Hematopoietic multipotent progenitor cell treated with erythropoietin and hydrocortisone succinate and interleukin-3 and kit ligand, for 6 days (in vitro differentiated cells): ENCODE measurements at places on chromosomes 5 and 9.

- no peak for DNase-seq
These were observed 22.9 kb upstream of the SYK start for GRCh38 chr9:90778746-90779145.

- DNase-seq = no peak
These were observed 29.9 kb upstream of the DMRTA1 start for GRCh38 chr9:22416692-22417060.

DNA sequence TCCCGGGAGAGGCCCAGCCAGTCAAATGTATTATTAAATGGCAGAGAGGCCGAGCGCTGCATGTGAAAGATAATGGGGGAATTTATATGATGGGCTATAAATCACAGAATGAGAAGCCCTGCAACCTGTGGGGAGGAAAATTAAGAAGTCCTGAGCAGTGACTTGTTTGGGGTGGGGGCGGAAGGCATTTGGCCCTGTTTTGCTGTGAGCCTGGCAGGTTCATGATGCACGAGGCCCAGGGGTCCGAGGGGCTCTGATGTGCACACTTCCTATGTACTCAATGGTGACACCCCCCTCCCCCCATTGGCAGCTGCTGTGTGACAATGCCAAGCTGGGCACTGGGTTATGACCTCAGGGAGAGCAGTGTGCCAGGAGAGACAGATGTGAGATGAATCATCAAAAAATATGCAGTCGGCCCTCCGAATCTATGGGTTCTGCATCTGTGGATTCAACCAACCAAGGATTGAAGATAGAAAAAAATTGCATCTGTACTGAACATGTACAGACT, 13.7 kb upstream of the DAB2IP start:
- peak; percentile 54 for DNase-seq

GRCh38 chr5:95827892-95828246, 5.3 kb upstream of the GLRX start:
- peak; percentile 72 for DNase-seq

DNA sequence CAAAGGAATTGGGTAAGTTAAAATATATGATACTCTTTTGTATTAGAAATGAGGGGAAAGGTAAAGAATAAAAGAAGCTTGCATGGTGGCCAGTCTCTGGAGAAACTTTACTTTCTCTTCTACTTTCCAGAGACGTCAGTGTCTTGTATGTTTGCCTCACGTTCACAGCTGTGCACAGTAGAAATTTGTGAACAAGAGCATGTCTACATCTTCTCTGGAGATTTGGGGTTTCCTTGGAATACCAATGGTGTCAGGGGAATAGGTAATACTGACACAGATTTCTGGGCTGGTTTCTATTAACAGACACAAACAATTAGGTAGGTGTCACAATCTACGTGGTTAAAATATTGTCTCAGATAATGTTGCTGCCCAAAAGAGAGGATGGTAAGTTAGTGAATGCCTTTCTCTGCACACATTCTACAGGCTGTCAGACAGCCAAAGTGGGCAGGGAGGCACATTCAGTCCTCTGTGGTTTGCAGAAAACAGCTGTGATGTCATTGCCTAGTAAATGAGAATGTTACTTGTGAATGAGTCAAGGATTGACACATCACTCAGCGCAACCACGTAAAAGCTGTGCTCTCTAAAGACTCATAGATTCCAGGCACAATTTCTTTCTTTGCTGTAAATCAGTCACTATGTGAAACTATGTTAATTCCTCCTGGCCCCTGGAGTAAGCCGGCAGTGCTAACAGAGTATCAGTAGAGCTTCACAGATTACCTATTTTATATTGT, 397.1 kb downstream of the MAN2A1 start:
- DNase-seq = peak; percentile 3

DNA sequence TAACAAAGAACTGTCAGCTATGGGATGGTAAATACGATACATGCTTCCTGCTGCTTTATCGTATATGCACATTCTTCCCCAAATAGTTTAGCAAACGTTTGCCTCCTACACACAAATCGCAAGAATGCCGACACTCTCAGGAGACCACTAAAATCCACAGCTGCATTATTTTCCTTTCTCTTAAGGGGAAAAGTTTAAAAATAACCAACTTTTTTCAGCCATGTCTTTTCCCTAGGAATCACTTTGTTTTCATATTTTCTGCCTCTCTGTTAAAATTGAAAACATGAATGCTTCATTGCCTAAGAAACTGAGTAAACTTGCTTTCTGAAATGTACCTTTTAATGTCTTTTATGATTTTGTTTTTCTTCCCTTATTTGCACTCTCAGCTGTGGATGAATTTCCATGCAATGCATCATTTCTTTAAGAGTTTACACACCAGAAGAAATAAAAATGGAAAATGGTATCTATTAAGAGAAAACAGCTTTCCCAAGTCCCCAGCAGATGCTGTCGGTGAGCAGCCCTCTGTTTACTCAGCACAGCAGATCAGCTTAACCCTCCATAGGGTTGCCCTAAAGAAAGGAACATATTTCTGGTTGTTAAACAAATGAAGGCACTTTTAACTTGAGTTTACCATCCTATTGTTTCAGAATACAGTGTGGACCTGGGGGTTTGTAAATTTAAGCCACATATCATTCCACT, 66.2 kb downstream of the IZUMO3 start:
- no peak for DNase-seq

- no peak for DNase-seq
These were observed 6.7 kb upstream of the SOX30 start for GRCh38 chr5:157658893-157659292.

- no peak for DNase-seq
These were observed 19.7 kb downstream of the SLC9A3 start for GRCh38 chr5:504326-505154.

- DNase-seq = no peak
These were observed 459.0 kb upstream of the KLF4 start for GRCh38 chr9:107948601-107949000.

- no peak for DNase-seq
These were observed 61.3 kb upstream of the SPOCK1 start for GRCh38 chr5:137560420-137560819.

GRCh38 chr9:127142931-127143464, 20.6 kb upstream of the ANGPTL2 start:
- no peak for DNase-seq

DNA sequence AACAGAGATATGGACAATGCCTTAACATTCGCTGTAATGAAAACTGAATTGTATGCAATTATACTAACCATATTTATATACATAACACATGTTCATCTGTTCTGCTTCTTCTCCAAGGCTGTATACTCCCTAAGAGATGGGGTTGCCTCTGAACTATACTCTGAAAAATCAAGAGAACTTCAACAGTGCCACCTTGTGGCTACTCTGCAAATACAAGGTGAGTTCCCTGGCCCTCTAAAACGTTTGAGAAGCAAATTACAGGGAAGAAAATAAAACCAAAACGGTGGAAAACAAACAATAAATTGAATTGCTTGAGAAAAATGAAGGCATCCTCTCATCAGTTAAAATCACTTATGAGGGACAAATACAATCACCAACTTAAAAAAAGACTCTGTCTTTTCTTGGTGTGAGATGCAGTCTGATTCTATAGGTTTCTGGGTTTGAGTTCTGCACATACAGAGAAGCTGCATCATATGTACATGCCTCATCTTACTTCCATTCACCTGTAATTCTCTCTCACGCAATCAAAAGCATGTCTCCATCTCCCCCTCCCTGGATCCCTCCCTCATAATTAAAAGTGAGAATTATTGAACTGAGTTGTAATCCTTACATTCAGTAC, 98.6 kb downstream of the FBXW11 start:
- peak; percentile 85 for DNase-seq

- DNase-seq = no peak
These were observed 24.9 kb upstream of the ELAVL2 start for GRCh38 chr9:23850690-23851629.

DNA sequence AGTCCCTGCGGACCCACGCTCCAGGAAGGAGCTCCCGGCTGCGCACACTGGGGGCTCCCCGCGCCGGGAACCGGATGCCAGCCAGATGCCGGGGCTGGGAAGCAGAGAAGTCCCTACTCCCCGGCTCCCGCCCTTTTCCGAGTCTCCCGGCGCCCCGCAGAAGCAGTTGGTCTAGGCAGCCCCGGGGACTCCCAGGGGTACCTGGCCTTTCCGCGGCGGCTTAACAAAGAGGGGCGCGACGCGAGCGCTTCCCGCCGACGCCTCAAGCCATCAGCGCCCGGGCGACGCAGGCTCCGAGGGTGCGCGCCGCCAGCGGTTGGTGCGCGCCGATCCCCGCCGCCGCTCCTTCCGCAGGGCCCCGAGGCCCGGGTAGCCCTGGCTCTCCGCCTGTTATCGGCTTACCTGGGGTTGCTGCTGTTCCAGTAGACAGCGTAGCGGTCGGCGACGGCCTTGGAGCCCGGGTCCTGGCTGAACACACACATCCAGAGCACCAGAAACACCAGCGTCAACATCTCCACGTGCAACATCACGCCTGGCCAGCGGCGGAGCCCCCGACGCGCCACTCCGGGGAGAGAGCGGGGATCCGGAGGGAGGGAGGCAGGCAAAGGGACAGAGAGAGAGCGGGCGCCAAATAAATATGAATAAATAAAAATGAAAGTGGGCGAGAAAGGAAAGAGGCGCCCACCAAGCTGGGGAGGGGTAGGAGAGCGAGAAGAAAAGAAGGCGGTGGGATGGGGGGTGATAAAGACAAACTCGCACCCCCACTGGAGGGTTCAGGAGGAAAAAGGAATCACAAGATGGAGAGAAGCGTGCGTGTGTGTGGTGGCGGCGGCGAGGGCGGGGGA, 428 bp downstream of the EFNA5 start:
- DNase-seq = peak; percentile 6

DNA sequence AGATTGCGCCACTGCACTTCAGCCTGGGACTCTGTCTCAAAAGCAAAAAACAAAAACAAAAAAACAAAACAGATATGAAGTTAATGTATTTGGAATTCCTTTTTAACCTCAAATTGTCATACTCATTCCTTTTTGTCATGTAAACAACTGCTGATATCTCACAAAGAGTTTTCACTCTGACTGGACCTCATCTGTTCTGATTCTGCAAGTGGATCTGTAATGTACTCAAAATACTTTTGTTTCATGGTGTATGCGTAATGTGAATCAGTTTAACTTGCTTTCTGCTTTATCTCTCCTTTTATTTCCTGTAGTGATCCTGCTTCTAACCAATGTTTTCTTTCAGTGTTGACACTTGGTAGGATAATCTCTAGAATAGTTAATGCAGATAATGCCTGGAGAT, 106.7 kb downstream of the FOCAD start:
- DNase-seq = no peak

- DNase-seq = no peak
These were observed 181.0 kb upstream of the GHR start for GRCh38 chr5:42242210-42242609.

- no peak for DNase-seq
These were observed 143.8 kb upstream of the PPP1R26 start for GRCh38 chr9:135335691-135336181.

DNA sequence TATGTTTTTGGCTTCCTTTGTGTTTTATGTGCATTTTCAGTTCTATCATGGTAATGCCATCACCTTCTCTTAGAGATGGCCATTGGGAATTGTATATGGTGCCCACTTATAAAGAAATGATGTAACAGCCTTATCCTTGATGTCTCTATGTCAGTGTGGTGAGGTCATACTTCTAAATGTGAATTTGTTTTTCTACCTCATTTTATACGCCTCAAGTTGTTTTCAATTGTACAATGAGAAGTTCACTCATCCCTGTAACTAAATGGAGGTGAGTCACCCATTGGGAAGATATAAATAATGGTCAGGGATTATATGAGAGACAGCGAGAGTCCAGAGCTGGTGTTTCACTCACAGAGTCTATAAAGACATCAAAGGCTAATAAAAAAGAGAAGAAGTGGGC, 402.4 kb downstream of the AGTPBP1 start:
- no peak for DNase-seq

- DNase-seq = no peak
These were observed 42.1 kb downstream of the UBQLN1 start for GRCh38 chr9:83665580-83666200.

GRCh38 chr5:40652441-40653220, 27.1 kb upstream of the PTGER4 start:
- DNase-seq = peak; percentile 52

GRCh38 chr5:53327811-53328334, 152.6 kb upstream of the FST start:
- DNase-seq = no peak

- no peak for DNase-seq
These were observed 16.3 kb downstream of the AGGF1 start for GRCh38 chr5:77046416-77047073.

DNA sequence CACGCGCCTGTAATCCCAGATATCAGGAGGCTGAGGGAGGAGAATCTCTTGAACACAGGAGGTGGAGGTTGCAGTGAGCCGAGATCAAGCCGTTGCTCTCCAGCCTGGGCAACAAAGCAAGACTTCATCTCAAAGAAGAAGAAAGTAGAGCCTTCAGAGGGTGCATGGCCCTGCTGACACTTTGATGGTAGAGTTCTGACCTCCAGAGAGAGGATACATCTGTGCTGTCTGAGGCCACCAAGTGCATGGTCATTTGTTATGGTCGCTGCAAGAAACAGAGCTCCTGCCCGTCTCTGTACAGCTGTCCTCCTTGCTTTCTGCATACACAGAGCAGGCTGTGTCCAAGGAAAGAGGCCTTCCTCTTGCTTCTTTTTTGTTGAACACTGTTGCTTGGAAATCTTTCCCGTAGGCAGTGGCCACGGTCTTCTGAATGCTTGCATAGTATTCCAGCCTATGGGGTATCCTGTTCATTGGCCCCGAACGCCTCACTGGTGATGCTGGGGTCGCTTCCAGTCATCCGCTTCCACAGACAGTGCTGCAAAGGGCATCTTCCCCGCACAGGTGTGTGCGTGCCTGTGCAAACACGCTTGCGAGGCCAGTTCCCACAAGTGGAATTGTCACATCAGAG, 36.8 kb upstream of the UNC5A start:
- no peak for DNase-seq

DNA sequence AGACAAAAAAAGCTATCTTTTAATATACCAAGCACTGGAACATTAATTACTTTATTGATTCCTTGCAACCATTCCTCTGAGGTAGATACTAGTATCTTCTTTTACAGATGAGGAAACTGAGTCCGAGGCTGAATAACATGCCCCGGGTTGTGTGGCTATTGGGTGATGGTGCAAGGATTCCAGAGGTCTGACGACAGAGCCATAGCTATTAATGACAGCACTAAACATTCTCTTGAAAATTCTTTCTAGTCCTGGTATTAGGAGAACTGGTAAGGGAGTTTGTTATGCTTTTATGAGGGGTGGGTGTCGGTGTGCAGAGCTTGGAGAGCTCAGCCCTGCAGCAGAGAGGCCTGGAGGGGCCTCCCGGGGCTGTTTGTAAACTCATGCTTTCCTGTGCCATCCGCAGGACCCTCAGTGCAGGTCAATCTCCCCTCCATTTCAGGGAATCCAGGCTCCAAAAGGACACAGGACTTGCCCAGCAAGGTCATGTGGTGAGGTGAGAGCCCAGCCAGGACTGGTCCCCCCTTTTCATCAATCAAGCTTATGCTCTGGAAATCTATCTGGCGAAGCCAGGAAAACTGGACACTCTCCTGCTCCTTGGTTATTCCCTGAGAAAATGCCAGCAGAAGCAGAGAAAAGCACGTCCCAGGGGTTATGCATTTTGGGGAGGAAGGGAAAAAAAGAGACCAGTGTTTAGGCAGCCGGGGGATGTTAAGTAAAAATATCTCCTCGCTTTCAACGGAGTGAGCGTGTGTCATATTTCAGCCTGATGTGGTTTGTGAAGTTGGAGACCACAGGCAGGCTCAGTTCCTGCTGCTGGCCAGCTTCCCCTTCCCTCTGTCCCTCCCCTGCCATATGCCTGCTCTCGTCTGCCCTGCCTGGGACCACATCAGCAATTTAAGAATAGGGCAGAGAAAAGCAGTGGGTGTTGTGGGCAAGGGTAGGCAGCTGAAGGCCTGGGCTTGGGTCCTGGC, 3.7 kb downstream of the GSN start:
- peak; percentile 75 for DNase-seq

GRCh38 chr9:18405240-18405639, 68.7 kb upstream of the ADAMTSL1 start:
- no peak for DNase-seq
